Stromal cell of bone marrow (primary cell): ENCODE measurements at places on chromosomes 3 and 15.

DNA sequence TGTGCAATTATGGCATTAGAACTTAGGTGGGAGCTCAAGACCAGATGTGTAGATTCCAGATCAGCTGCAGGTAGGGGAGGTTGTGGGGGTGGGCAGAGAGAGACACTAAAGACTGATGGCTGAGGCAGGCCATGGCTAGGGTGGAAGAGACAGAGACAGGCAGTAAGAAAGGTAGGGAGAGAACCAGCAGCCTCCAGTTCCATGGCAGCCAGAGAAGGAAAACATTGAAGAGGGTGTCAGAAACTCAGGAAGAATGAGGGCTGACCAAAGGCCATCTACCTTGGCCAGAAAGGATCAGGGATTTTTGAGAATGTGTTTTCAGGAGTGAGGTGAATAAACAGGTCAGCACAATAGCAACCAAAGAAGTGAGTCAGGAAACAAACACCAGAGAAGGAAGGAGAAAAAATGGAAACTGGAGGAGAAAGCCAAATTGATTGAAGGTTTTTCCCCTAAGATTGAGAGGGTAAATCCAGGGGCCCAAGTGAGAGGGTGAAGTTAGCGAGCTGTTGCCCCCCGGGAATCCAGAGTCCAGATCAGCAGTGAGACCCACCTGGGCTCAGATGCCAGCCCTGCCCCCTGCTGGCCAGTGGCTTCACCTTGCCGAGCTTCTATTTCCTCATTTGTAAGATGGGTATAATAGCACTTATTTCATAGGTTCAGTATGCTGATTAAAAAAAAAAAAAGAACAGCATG, 41.0 kb downstream of the ABHD2 start:
- no peak for DNase-seq

DNA sequence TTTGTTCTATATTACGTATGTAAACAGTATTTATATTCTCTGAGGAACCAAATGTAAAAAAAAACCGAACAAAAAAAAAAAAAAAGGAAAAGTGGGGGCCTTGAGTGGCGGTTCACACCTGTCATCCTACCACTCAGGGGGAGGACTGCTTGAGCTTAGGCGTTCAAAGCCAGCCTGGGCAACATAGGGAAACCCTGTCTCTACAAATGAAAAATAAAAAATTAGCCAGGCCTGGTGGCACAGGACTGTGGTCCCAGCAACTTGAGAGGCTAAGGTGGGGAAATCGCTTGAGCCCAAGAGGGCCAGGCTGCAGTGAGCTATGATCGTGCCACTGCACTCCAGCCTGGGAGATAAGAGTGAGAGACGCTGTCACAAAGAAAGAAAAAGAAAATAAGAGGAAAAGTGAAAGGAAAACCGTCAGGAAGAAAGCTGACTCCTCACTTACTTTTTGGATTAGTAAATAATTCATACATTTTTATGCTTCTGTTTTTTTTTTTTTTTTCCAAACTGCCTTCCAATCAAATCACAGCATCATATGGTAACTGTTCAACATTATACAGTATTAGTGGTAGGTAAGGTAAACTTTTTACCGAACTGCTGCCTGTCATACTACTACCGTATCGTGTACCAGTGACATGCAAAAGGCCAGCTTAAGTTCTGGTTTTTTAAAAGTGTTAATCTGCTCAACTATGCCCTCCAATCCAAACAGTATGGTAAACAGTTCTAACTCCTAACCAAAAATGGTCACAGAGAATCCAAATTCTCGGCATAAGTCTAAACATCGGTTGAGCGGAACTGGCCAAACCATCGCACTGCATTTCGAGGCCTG, 1.2 kb downstream of the PHC3 start:
- no peak for DNase-seq

DNA sequence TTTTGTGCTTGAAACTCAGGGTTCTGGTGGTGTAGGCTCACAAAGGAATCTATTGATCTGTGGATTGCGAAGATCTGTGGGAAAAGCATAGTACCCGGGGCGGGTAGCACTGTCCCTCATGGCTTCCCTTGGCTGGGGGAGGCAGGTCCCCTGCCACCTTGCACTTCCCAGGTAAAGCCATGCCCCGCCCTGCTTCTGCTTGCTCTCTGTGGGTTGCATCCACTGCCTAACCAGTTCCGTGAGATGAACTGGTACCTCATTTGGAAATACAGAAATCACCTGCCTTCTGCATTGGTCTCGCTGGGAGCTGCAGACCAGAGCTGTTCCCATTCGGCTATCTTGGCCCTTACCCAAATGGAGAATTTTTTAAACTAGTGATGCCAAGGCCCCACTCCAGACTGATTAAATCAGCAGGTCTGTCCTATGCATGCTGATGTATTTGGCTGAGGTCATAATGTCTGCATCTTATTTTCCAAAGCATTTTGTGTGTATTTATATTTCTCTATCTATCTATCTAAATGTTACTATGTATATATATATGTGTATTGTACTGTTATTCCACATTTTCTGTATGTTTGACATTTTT, 65.5 kb upstream of the SLC7A14 start:
- no peak for DNase-seq

DNA sequence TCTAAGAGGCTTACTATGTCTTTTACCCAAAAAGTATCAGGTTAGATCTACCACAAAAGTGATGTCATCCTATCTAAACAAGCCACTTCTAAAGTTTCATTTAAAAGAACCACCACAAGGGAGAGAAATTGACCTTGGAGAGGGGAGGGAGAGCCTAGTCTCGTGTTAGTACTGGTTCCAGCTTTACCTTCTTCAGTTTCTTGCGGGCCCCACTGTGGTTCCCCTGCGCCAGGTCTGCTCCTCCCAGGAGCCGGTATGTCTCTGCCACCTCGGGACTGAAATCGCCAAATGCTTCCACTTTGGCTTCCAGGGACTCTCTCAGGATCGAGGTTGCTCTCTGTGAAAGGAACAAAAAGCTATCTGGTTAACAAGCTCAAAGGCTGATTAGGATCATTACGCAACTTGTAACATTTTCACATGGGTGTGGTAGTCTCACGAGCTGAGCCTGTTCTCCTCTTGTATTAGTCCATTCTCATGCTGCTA, 51.1 kb downstream of the SYNM start:
- DNase-seq, result no peak

DNA sequence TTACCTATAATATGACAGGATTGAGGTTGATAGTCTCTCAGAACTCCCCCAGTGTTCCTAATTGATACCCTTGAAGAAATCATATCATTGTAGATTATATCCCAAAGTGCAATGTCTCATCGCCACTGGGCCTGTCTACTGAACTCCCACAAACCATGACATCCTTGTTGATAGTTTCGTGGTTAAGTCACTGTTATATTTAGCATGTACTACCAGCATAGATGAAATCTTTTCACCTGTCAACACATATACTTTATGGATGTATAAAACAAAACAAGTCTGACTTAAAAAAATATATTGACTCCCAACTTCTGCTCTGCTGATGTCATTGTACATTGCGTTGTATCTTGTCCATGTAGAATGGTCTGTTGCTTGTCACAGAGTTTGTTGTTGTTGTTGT, 128.1 kb downstream of the IQCH start:
- DNase-seq, result no peak

GRCh38 chr3:141261472-141262307, 30.1 kb downstream of the PXYLP1 start:
- no peak for DNase-seq

DNA sequence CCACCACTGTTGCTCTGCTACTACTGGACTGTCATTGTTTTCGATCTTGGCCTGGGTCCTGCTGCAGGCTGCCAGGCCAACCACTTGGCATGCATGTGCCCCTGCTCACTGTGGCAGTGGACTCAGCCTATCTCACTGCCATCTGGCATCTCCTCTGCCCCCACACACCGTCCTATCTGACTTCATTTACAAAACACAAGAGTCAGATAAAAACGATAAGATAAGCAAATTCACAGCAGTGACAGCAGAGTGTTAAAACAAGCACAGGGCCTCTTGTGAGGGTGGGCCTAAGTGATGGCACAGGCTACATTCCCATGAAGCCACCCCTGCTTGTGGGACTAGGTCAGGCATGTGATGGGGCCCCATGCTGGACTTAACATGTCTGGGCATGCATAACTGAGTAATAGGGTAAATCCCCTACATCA, 68.1 kb downstream of the CRYGS start:
- no peak for DNase-seq

DNA sequence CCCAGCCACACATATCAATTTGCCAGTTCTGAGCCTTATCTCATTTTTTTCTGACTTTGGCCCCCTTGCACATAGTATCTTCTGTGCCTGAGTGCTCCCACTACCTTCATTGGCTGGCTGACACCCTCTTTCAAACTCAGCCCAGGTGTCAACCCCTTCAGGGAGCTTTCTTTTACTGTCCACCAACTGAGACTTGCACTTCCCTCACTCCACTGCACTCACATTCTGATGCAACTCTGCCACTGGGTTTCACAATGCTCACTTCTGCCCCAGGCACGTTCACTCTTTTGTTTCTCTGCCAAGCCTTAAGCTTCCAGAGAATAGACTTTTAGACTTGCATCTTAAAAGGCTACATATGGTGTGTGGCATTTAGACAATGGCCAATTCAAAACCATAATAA, 101.5 kb upstream of the CBLB start:
- DNase-seq, result peak; percentile 54

GRCh38 chr3:177642042-177642803, 444.9 kb upstream of the TBL1XR1 start:
- no peak for DNase-seq

GRCh38 chr3:22419261-22419660, 668.3 kb upstream of the ZNF385D start:
- no peak for DNase-seq

GRCh38 chr3:129827765-129828164, 65.7 kb downstream of the TMCC1 start:
- no peak for DNase-seq

DNA sequence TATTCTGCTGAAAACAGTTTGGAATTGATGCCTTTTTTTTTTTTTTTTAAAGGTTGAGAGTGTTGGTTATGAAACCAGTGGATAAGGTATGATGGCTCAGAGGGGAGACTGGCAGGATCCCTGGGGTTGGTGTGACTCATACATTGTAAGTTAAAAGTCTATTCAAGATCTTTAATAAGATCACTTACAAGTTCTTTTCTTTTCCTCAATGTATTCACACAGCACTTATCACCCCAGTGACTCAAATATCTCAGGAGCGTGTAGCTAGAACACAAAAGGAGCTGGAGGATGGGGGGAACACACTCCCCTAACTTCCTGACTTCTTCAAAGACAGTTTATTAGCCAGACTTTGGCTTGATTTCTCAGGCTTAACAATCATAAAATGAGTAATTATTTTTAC, 285.3 kb downstream of the SV2B start:
- peak; percentile 28 for DNase-seq

GRCh38 chr15:89307046-89307587, 27.5 kb downstream of the POLG start:
- DNase-seq, result peak; percentile 20

- no peak for DNase-seq
These were observed 14.5 kb downstream of the HCN4 start for GRCh38 chr15:73354241-73354640.

DNA sequence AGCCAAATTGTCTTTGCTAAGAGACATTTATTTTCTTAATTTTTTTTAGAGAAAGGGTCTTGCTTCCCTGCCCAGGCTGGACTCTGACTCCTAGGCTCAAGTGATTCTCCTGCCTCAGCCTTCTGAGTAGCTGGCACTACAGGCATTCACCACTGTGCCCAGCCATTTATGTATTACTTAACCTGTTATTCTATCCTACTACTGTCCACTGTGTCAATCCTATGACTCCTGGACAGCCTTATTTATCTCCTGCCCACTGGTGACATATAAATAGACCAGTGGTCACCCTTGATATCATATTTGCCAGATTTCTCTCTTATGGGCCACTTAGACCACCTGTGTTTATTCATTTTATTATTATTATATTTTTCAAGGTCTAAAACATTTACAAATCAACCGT, 161.4 kb downstream of the ROBO1 start:
- DNase-seq, result no peak

GRCh38 chr3:45546126-45546620, 48.4 kb upstream of the LIMD1 start:
- no peak for DNase-seq

DNA sequence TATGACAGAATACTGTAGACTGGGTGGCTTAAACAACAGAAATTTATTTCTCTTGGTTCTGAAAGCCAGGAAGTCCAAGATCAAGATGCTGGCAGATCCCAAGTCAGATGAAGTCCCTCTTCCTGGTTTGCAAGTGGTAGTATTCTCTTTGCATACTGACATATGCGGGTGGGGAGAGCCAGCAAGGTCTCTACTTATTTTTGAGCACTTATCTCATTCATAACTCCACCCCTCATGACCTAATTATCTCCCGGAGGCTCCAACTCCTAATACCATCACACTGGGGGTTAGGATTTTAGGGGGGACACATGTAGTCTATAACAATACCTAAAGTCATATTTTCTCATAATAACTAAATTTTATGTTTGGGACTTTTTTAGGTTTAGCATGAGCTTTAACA, 65.3 kb downstream of the BLM start:
- DNase-seq, result no peak

GRCh38 chr3:180700941-180701340, 21.7 kb upstream of the CCDC39 start:
- no peak for DNase-seq

GRCh38 chr3:169144731-169145130, 518.8 kb downstream of the MECOM start:
- no peak for DNase-seq

- DNase-seq, result peak; percentile 67
These were observed 17.2 kb downstream of the TNFAIP8L3 start for GRCh38 chr15:51077221-51078153.

DNA sequence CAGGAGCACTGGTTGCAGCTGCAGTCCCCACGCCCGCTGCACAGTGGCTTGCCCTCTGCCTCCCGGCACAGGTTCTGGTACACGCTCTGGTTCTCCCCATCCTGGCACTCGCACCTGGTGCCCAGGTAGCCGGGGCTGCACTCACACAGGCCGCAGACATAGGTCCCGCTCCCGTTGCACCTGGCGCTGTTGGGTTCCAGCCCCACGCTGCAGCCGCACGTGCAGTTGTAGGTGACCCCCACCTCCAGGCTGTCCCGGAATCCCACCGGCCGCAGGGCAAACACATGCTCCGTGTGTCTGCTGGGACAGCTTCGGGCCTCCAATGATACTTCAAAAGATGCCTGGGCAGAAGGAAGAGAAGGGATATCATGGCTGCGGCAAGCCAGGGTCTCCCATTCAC, 66.2 kb downstream of the UMPS start:
- no peak for DNase-seq

- peak; percentile 29 for DNase-seq
These were observed 36.5 kb downstream of the GMNC start for GRCh38 chr3:190826018-190826417.

GRCh38 chr3:171321559-171322360, 138.4 kb downstream of the TNIK start:
- DNase-seq, result no peak

GRCh38 chr3:172685331-172686214, 25.3 kb downstream of the NCEH1 start:
- DNase-seq, result no peak

DNA sequence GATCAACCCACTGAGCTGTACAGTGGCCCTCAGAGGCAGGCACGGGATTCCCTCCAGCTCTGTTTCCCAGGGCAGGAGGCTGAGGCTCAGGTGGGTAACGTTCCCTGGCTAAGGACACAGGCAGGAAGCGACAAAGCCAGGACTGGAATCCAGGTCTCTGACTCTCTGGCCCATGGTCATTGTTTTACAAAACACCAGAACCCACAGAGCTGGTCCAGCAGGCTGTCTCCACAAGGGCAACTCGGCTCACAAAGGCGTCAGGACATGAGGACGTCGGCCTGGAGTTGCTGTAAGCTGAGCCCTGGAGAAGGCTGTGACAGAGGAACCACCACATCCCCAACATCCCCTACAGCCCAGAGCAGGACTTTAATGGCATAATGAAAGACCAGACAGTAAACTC, 30.7 kb downstream of the NUP210 start:
- DNase-seq, result no peak
